ENCODE measurements at places on chromosomes 7 and 10. TPM values are rescaled to one million over a fixed set of nuclear protein-coding genes. Genes with fewer than 3 reads are reported as not detected.

GRCh38 chr7:107398161-107398560 lies 71.7 kb upstream of the GPR22 start:
- DNase-seq: no peak

Gene ZFAND4
- 40.4 TPM for total RNA-seq

- DNase-seq: no peak
These were observed 48.1 kb downstream of the CD36 start for GRCh38 chr7:80686576-80686975.

Gene SPDYE5
- not detected for total RNA-seq

GRCh38 chr7:36224934-36225858 lies 72.1 kb downstream of the EEPD1 start:
- DNase-seq: no peak

Gene NPFFR1
- total RNA-seq: 0.14 TPM

DNA sequence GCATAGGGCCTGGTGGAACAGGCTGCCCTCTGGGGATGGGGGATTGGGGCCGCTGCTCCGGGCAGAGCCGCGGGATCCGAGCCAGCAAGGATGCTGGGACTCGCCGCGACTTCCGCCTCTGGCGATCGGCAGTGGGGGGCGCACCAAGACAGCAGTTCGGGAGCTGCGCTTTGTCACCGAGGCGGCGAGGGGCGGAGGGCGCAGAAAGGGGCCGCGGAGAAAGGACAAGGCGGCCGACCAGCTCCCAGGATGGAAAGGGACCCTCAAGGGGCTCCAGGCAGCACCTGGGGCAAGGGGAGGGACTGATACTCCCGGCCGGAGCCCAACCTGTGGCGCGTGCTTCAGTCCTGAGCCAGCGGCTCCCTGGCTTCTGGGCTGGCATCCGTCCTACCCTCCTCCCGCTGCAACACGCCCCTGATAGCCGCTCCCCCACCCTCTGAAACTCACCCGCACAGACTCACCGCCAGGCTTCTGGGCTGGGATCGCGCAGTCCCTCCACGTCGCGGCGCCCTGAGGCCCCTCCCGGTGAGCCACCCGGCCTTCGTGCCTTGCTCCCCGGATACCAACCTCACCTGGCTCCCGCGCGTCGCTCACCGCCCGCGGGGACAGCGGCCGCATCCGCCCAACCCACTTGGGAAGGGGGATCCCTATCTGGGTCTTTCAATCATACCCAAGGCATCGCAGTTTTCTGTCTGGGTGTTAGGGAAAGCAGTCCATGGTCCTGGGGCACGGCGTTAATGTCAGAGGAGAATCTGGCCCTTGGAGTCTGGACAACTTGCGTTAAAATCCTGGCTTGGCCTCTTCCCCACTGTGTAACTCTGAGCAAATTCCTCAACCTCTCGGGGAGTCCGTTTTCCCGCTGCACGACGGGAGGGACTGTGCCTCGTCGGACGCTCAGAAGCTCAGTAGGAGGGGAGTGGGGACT lies 7.0 kb upstream of the EVX1 start:
- no peak for DNase-seq

DNA sequence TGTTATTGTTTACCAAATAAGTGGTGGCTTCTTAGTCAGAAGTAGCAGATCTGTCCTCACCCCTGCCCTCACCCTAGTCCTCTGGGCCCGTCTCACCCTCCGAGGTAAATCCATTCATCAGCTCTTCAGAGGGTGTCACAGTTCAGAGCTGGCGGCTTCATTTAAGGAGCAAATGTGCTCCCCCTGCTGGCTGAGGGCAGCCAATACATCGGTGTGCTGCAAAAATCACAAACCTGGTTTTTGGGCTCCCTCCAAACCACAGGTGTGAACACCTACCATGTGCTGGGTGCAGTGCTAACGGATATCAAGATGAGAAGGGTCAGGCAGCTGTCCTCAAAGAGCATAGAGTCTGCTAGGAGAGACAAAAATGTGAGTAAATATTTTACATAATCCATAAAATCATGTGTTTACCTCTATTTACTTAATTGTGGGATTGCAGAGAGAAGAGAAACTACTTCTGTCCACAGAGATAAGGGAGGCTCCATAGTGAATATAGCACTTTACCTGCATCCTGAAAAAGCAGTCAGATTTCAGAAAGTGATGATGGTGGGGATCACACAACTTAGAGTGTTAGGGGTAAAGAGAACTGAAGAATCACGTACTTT lies 15.5 kb upstream of the CRTAC1 start:
- peak; percentile 12 for DNase-seq

DNA sequence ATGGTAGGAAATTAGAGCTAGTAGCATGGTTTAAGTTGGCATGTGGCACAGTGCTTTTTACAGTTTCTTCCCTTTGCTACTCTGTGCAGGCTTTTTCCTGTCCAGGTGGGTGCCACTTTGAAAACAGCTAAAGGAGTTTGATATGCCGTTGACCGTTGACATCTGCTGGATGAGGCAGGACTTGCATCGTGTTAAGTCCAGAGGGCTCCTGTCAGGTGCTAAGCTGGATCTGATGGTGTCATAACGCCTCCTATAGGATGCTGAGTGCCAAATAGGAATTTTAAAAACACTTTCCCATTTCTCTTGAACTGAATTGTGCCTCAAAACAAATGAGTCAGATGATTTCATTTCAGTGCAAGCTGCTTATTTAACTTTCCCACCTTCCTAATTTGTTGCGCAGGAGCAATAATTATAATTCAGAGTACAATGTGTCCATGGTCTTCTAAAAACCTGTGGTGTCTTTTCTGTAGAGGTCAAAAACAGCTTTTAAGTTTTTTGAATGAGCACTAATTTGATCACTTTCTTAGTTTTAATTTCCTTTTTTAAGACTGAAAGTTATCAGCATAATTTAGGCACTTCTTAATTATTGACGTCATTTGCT lies 178.3 kb downstream of the CDCA7L start:
- DNase-seq: no peak

Gene PRLHR
- total RNA-seq: not detected

- no peak for DNase-seq
These were observed 18.0 kb downstream of the CAMK2B start for GRCh38 chr7:44307301-44307900.

- no peak for DNase-seq
These were observed 12.5 kb downstream of the CCSER2 start for GRCh38 chr10:84340632-84341537.

DNA sequence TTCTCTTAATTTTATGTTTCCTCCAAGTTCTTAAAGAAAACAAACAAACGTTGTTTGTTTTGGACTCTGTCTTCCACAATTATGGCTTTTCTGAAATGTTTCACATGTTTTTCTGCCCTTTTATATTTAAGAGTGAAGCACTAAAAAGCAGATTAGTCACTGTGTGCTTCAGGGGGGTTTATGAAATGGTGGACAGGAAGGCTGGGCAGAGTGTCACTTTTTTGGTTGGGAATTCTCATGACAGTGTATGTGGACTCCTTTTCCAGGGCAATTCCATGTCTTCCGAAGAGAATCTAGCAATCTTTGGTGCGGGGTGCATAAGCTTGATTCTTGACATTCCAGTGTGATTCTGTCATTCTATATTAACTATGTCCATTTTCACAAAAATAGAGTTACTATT lies 669.4 kb downstream of the PARD3 start:
- no peak for DNase-seq

Gene AGR2
- not detected for total RNA-seq

Gene SPDYE1
- total RNA-seq: not detected

GRCh38 chr10:29586509-29586908 lies 48.3 kb downstream of the SVIL start:
- DNase-seq: no peak

DNA sequence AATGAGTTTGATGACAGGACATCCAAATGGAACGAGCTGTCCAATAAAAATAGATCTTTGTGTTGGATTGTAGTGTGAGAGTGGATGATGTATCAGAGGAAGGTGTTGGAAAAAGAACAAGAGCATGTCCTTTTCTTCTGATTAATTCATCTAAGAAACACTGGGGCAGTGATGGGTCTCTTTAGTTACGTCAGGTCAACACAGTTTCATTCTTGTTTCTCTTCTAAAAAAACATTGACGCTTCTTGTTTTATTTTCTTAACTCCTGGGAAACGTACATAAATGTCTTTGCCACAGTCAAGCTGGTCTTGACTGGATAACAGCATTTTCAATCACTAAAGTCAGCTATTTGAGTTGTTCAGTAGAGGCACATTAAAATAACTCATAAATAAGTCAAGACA lies 67.0 kb downstream of the PPP1R9A start:
- DNase-seq: no peak

DNA sequence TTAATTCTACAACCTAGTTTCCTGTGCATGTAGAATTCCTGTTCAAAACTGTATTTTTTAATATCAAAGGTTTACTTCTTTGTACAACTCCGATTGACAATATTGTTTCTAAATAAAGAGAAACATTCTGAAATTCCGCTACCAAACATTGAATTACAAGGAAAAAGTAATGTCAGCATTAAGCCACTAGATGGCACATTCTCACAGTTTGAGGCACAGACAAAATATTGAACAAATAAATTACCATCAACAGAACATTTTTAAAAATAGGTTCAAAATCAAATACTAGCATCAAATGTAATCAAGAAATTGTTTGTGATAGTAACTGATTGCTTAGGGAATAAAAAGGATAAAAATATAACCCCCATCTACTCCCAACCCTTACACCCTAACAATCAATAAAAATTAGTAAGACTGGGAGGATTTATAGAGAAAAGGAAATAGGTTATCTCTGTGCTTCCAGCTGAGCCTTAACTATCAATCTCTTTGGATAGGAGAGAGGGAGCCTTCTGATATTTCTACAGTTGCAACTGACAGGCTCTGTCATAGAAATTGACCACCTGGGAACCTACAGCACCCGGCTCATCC lies 86.6 kb upstream of the C7orf33 start:
- no peak for DNase-seq

- DNase-seq: no peak
These were observed 7.8 kb downstream of the NODAL start for GRCh38 chr10:70433581-70434280.

Gene LYZL1
- not detected for total RNA-seq

GRCh38 chr10:98139431-98139830 lies 5.0 kb downstream of the R3HCC1L start:
- no peak for DNase-seq

DNA sequence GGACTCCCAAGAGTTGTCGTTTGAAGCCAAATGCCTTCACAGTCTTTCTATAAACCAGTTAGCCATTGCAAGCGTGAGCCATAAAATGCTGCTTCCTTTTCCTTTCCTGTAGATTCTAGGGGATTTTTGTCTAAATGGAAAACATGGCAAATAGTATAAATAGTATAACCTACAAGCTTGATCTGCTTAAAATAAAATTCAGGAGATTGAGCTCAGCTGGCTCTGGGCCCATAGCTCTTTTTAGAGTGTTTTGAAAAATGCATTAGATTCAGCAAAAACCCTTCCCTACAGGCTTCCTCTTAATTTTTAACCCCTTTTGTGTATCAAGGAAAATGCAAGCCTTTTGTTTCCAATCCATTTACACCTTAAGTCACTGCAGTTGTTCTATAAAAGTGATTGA lies 190.1 kb upstream of the GDF10 start:
- no peak for DNase-seq

All from thoracic aorta (tissue), 2 donors.